ENCODE measurements at places on chromosomes 3 and 15.
A peak's percentile ranks its signal among the peaks of the same experiment; 100 is the strongest.

DNA sequence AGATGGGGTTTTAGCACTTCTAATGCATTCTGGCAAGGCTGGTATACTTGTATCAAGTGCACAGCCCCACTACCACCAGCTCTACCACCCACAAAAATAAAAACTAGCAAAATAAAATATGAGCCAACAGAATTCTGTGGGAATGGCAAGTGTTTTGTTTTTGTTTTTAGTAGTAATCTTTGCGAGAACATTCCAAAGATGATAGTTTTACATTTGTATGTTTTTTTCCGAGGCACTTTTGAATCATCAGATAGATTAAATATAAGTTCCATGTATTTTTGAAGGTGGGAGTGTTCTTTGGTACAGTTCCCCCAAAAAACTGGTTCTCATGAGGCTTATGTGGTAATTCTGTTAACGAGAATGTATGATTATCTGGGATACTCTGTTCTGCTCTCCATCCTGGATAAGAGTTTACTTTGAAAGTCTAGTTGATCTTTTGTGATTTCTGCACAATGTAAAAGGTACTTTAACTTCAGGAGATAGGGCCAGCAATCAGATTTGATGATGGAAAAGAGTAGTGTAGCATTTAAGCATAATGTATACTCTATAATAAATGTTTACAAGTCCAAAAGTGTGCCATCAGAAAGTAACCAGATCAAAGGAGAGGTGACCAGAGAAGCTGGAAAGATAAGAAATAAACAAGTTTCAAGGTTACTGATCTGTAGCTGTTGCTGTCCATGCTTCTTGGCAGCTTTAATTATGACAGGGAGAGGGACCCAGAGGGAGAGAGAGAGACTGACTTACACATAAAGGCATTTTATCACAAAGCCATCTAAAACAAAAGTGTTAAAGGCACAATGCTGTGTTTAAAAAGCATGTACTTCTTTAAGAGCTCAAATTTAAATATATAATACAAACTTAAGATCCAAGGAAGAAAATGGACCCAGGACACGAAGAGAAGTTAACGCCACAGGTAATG lies 130.9 kb downstream of the PGPEP1L start:
- no peak for DNase-seq

GRCh38 chr3:55406696-55407425 lies 80.2 kb downstream of the WNT5A start:
- DNase-seq, result no peak

GRCh38 chr3:54008099-54008498 lies 114.3 kb upstream of the CACNA2D3 start:
- DNase-seq, result no peak

DNA sequence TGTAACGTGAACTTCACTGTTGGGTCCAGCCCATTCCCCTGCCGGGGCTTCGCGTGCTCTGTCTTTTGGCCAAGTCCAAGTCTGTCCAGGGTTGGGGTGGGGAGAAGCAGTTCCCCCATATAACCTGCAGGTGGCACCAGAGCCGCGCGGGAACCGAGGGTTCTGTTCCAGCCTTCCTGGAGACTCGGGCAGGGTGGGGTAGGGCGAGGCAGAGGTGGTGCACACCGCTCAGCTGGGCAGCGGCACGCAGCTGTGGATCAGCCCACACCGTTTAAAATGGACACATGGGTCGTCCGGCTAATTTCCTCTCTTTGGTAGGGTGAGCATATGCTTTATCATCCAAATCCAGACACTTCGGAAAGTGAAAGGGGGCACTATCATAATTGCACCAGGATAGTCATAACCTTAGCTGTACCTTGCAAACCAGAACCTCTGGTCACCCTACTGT lies 118.1 kb downstream of the TBC1D2B start:
- peak; percentile 92 for DNase-seq

DNA sequence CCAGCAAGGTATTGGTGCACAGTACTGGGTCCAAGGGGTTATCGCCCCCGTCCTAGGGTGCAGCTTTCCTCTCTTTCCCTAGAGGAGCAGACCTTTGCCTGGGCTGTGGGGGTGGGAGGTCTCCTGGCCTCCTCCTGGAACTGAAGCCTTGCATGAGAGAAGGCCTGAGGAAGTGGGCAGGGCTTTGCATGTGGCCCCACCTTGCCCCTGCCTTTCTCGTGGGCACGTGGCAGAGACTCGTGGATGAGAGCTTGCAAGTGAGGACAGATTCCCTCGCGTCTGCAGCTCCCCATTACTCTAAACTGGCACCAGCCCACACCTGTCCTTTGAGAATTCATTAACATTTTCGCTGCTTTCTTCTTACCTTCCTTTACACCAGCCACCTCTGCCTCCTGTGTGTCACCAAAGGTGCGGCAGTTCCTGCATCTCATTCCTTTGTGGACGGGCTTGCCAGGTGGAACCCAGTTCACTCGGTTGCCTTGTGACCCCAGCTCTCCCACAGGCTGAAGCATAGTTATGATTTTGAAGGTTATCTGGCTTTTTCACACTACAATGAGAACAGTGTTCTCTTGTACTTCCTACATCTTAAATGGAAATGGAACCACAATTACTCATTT lies 40.9 kb upstream of the NR2C2 start:
- DNase-seq, result no peak

DNA sequence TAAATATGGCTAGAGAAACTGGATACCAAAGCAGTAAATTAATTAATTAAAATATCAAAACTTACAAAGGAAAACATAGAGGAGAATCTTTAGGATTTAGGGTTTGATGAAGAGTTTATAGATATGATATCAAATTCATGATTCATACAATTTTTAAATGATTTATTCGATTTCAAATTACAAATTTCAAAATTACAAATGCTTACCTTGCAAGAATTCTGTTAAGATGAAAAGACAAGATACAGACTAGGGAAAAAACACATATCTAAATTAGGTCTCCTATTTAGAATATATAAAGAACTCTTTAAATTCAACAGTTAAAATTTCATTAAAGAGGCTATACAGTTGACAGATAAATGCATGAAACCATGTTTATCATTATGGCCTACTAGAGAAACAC lies 930.7 kb downstream of the ZPLD1 start:
- DNase-seq, result no peak

- DNase-seq, result no peak
Measured at GRCh38 chr3:124888482-124889441, 1.6 kb upstream of the ITGB5 start.

- no peak for DNase-seq
Measured at GRCh38 chr3:98558100-98558827, 26.5 kb downstream of the GPR15 start.

DNA sequence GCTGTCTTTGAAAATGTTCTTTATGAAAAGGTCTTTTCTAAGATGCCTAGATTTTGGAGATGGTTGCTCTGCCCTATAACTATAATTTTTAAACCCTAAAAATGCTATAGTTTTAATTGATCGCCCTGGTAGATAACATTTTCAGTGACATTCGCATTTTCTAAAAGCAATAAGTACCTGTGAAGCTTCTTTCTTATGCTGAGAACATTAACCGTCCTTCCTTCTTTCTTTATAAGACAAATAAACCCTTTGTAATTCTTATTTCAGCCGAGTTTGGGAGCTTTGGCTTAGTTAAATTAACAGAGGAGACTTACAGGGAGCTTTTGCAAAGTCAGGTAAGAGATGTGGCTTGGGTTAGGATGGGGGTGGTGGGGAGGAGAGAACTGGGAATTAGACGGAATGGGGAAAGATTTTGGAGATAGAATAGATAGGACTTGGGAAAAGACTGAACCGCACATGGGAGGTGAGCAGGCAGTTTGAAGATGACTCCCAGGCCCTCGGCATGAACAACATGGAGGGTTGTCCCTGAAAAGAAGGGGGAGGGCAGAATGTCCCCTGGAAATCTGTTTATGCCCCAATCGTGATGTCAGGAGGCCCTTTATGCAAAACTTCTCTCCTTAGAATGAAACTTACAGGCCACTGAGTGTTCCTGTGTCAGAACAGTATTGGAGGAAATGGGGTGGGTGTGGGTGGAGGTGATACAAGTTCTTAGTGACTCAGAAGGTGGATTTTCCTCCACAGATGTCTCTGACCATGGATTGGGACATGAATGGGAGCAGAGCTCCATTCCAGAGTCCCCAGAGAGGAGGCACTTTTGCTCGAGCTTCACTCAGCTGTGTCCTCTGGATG lies 76.2 kb upstream of the LARS2 start:
- DNase-seq, result no peak

DNA sequence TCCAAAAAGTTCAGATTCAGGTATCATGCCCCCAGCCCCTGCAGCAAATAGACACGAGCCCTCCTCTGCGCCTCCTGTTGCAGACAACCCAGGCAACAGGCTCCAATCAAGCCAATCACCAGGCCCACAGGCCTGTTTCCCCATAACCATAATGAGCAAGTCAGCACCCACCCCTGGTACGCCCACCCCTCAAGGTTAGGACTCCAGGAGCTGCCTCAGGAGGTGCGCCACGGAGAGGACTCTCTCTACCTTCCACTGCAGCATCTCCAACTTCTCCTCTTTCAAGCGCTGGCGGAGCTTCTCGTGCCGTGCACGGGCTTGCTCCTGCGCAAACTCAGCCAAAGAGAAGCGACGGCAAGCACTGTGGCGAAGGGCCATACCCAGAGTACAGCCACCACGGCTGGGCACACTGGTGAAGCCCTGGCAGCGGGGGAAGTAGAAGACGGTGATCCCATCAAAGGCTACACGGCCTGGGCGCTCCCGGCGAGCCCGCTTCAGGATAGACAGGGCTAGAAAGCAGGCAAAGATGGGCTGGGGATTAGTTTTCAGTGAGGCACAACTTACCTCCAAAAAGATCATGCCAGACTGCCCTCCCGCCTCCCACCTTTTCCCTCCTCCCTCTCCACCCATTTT lies 8.5 kb downstream of the CSRNP1 start:
- no peak for DNase-seq

- no peak for DNase-seq
Measured at GRCh38 chr15:49693498-49693897, 72.7 kb downstream of the DTWD1 start.

- DNase-seq, result no peak
Measured at GRCh38 chr3:151827816-151828215, 13.9 kb downstream of the AADAC start.

- no peak for DNase-seq
Measured at GRCh38 chr3:140765246-140765645, 87.4 kb downstream of the TRIM42 start.

DNA sequence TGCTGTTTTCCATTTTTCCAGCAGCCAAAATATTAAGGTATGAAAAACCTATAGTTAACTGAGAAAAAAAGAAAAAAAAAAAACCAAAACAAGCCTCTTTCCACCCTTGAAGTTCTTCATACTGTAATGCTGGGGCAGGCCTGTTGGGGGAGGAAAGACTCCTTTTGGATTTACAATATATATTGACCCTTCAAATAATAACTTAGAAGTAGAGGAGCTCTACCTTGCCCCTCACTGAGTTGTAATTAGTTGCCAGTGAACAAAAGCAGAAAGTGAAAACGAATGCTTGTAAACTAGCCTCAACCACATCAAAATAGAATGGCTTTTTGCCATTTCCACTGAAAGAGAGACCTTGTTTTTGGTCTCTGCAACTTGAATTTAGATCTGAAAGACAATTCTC lies 326.6 kb downstream of the NR2F2 start:
- no peak for DNase-seq

DNA sequence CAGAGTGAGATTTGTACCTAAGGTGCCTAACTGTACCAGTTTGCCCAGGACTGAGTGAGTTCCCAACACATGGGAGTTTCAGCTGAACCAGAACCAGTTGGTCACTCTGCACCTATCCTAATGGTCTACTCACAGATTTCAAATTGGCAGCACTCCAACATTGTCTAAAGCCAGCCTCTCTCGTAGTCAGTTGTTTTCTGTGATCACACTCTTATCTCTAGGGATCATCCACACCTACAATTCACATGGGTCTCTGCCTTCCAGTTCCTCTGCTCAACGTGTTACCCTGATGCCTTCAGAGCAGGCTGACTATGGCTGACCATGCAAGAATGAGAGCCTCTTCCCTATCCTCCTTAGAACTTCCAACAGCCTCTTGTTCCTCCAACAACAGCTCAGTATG lies 624.8 kb downstream of the NTRK3 start:
- no peak for DNase-seq

GRCh38 chr3:136021803-136022202 lies 56.3 kb downstream of the PPP2R3A start:
- no peak for DNase-seq

DNA sequence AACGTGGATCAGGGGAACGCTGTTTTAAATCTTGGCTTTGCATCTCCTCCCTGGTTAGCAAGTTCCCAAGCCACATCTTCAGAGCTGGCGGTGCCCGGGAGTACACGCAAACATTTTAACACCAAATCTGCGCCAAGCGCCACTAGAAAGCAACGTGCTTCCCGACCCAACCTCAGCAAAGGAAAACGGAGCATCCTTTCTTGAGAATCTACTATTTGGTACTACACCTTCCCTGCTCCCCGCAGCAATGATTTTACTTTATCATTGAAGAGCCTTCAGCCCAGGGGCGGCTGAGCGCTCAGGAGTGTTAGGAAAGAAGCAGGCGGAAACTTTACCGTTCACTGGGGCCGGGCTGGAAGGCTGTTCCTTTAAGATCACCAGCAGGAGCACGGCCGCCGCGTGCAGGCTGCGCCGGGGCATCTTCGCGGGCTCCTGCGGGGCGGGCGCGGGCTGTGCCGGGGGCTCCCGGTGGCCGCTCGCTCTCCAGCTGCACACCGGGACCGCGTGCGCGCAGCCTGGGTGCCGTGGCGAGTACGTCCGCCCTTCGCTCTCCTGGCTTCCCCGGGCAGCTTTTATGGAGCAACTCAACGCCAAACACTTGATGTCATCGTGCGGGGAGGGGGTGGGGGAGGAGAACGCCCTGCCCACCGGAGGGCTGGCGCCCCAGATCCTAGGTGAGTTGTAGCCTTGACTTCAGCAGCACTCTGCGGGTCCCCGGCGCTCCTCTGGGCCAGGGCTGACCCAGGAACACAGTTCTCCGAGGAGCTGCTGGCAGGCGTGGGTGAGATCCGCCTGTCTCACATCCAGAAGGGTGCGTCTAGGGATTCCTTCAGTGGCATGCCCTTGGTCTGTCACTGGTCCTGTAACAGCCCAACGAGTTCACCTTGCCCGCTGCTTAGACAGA lies at the start of gene CA12:
TSS of gene CA12 (minus strand) at position 546 of the 904 bp plus-strand sequence. CDS start at position 420, 126 bp downstream.
- peak; percentile 75 for DNase-seq

Measured in cardiac septum (tissue), 1 donor.